ENCODE measurements at places on chromosomes 1 and 21. TPM values are rescaled to one million over a fixed set of nuclear protein-coding genes. Genes with fewer than 3 reads are reported as not detected.

OR2T11 gene
- not detected for total RNA-seq

TNNI3K gene
- 7.2 TPM for total RNA-seq

TDRD10 gene
- 0.46 TPM for total RNA-seq

SH2D2A gene
- not detected for total RNA-seq
